Activated effector memory CD4-positive, alpha-beta T cell treated with Interleukin-2 at 50 U/mL for 16 hours (primary cell): ENCODE measurements at places on chromosomes 11 and 22.
A peak's percentile ranks its signal among the peaks of the same experiment; 100 is the strongest.

- DNase-seq: no peak
Measured at GRCh38 chr11:60933416-60934123, 9.3 kb downstream of the TMEM132A start.

DNA sequence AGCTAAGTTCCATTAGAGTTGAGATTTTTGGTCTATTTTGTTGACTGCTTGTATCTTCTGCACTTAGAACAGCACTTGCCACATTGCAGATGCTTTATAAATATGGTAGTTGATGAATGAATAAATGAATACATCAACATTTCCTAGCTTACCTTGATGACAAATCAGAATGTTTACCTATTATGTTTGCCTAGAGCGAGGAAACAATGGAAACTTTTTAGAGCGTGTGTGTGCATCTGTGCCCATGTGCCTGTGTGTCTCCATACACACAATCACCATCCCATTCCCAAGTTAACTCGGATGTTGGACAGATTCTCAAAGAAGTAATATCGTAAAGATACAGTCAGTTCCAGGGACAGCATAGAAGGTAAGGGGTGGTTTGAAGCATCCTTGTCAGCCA is 139.1 kb downstream of the DBX1 start:
- DNase-seq: no peak

GRCh38 chr22:42282252-42282942 is 11.9 kb upstream of the TCF20 start:
- no peak for DNase-seq

DNA sequence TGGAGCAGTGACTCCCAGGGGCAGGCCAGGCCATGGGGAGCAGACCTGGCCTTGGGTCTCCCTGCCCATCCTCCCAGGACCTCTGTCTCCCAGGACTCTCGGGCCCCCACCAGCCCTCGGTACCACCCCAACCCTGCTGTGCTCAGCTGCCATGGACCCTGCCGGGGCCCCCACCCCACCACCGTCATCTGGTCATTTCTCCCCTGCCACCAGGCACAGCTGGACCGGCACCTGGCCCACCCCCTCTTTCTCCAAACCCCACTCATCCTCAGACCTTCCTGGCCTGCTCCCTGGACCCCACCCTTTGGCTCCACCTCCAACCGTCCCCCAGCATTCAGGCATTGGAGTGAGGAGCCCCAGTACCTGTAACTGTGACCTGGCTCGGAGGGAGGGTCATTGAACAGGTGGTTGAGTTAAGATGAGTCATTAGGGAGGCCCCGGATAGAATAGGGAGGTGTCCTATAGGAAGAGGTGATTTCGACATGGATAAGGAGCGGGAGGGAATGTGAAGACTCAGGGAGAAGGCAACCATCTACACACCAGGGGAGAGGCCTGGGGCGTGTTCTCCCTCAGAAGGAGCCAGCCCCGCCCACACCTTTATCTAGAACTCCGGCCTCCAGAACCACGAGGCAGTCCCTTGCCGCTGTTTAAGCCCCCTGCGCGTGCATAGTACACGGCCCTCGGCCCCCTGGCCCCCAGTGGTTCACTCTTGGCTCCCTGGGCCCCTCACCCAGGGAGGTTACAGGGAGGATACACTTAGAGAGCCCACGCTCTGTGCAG is 1395.9 kb downstream of the BRD1 start:
- no peak for DNase-seq

GRCh38 chr11:66465373-66466224 is 1.1 kb upstream of the PELI3 start:
- no peak for DNase-seq

- peak; percentile 21 for DNase-seq
Measured at GRCh38 chr11:44286268-44286880, 23.6 kb downstream of the ALX4 start.

DNA sequence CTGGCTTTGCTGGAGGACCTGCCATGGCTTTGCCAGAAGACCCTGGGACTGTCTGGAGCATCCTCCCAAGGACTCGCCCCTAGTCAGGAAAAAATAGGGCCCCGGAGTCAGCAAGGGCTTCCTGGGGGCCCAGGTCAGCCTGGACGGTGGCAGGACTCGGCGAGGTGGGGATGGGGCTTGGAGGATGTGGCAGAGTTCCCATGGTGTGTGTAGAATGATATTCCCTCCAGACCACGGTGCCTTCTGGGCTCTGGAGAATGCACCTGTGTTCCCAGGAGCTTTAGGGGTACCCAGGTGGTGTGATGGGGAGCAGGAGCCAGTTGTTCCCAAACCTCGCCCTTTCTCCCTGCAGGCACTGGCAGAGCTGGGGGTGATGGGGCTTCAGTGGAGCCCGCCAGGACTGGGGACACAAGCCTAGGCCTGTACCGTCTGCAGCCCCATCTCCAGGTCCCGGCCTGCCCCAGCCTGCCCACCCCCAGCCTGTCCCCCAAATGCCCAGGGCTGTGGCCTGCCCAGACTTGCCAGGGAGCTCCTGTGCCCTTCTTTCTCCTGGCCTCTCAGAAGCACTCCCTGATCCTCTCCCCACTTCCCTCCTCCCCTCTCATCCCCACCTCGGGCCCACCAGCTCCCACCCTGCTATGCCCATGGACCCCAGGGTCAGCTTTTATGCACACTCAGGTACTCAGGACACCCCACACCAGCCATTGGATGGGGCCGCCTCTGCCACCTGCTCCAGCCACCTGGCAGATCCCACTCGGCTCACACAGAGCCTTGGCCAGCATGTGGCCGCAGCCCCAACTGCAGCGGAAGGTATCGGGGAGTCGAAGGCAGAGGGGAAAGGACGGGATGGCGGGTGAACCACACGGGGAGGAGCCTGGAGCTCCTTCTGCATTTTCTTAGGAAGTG is 82.1 kb downstream of the CDKN1C start:
- no peak for DNase-seq

DNA sequence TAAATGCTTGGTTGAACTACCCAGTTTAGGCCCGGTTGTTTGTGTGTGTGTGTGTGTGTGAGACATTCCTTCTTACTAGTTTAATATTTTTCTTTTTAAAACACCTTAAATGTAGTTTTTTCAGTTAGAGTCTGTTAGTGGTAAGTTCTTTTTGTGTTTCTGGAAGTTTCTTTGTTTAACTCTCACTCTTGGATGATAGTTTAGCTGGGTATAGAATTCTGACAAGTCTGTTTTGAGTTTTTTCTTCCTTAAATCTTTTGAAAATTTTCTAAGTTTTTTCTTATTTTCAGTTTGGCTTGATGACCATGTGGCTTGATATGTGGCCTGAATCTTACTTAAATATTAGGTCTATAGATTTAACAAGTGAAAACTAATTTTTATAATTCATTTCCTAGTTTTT is 60.1 kb downstream of the PDE3B start:
- no peak for DNase-seq

DNA sequence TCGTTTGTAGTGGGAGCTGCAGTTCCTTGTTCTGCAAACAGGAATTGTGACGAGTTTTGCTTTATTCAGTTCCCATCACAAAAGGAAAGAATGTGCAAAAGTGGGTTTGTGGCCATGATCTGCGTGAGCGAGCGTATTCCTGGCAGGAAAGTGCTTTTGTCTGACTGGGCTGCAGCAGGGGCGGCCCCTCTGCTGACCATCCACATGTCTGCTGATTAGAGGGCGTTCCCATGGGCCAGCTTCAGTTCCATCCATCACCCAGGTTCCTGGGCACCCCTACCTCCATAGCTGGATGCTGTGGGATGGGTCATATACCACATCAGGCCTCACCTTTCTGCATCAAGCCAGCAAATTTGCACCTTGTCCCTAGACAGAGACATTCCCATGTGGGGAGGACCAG is 28.9 kb upstream of the GAL start:
- DNase-seq: no peak

- no peak for DNase-seq
Measured at GRCh38 chr22:45105281-45105702, 58.4 kb upstream of the NUP50 start.

DNA sequence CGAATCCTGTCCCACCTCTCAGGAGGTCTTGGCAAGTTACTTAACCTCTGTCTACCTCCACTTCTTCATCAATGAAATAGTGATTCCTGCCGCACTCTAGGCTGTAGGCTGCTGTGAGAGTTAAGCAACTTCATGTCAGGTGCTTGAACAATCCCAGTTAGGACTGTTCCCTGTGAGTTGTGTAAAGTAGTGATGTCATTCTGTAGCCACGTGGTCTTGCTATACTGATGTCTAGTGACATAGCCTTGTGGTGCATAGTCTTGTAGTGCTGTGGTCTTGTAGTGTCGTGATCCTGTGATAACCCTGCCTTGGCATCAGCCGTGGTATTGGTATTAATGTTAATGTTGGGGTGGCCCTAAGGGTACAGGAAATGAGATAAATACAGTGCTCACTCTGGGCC is 30.3 kb upstream of the PRR5 start:
- no peak for DNase-seq

GRCh38 chr11:120929664-120930154 is 94.2 kb upstream of the TBCEL start:
- DNase-seq: no peak

GRCh38 chr11:33667819-33668467 is 32.7 kb downstream of the C11orf91 start:
- no peak for DNase-seq

- no peak for DNase-seq
Measured at GRCh38 chr11:104668797-104669463, 229.3 kb downstream of the CASP12 start.

DNA sequence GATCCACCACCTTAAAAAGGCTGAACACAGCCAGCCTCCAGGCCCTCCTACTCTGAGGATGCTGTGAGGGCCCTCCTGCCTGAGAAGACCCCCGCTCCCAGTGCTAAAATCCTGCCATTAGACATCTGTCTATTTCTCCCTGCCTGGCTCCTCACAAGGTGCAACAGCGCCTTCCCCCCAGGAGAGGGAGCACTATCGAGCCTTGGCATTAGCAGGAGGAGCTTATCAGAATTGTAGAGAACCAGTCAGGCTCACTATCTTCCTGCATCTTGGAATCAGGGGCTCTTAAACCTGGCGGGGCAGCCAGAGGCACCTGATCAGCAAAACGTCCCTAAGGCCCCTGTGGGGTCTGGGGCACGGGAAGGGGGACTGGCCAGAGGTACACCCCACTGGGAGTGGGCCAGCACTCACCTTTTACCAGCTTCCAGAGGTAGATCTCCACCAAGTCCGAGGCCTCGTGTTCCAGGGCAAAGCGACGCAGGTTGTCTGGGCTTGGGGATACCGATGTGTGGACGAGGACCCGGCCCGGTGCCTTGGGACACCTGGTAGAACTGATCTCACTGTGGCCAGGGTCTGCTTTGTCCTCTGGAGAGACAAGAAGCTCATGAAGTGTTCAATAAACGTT is 28.7 kb downstream of the CHRDL2 start:
- peak; percentile 18 for DNase-seq

- no peak for DNase-seq
Measured at GRCh38 chr22:49786976-49787706, 40.5 kb downstream of the BRD1 start.

DNA sequence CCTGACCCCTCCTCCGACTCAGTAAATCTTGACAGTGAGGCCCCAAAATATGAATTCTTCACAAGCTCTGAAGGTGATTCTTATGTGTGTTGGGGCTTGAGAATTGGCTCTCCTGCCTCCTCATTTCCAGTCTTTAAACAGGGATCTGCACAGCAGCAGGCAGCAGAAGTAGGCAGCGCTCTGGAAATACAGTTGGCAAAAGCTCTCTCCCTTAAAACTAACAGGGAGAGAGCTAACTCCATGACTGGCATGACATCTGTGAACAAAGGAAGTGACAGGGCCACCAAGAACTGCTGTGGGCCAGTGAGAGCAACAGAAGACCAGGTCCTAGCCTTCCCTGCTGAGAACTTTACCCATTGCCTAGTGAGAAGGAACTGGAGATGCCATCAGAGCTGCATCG is 70.1 kb downstream of the PANX1 start:
- no peak for DNase-seq

DNA sequence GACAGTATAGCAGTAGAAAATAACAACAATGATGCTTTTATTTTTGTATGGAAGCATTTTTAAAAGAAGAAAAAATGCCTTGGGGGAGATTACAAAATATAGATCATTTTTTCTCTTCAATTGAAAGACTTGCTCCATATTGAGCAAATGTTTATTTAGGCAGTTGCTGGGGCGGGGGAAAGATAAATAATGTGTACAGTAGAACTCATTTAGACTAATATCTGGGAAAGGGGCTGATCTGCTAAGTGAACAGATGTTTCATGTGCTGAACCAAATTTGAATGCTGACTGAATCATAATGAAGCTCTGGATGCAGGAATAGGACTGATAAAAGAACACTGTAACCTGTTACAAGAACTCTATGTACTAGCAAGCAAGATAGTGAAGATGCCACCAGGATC is 457.1 kb upstream of the TENM4 start:
- DNase-seq: no peak

DNA sequence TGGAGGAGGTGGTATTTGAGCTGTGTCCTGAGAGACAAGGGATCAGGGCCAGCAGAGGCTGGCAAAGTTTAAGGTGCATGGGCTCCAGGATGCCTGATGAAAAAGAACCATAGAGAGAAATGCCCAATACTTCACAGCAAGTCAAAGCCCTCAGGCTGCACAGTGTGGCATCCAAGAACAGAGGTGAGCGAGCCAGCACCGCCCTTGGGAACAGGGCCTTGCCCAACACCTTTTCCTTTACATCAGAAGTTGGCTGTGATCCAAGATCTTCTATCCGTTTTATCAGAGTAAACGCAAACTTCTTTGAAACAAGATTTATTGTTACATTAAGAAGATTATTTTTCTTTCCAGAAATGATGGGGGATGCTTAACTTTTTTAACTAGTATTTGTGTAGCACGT is 1.4 kb downstream of the B3GNT6 start:
- DNase-seq: no peak

- DNase-seq: no peak
Measured at GRCh38 chr11:76140912-76141574, 65.3 kb downstream of the WNT11 start.

GRCh38 chr11:849951-850774 is 7.5 kb downstream of the TSPAN4 start:
- no peak for DNase-seq

DNA sequence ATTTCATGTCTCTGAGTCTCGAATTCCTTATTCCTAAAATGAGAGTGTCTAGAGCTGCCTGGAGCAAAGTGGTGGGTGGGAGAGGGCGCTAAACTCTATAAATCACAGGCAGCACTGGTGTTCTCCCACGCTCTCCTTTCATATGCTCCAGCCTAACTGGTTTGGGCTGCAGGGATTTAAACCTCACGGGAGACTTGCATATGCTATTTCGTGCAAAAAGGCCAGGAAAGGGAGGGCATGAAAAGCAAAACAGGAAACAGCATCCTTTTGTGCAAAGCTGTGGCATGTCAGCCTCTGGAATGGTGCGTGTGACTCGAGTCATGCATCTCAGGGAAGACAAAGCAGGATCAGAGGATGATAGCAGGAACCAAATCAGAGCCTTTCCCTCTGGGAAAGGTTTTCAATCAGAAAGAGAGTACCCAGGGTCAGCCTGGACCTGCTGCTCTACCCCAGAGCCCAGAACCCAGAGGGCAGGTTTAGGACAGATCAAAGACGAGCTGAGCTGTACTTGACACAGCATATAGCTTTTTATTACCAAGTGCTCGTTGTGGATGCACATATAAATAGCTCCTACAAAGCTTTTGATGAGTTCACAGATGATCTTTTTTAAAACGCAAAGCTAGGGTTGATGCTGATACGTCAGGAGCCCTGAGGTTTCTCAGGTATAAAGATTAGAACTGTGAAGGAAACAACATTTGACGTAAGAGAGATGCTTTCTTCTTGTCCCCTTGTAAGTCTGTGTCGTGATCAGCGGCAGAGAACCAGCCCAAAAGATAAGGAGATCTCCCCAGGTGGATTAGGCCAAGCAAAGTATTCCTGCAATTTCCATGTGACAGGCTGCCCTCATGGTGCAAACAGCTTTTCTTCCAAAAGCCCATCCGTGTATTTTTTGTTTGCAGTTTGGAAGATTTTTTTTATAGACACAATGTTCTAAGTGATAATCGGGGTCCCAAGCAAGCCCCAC is 46.2 kb upstream of the YWHAH start:
- no peak for DNase-seq

GRCh38 chr11:118856314-118856713 is 27.4 kb upstream of the CXCR5 start:
- no peak for DNase-seq
